GM04504 (cell line): ENCODE measurements at places on chromosomes 4 and X.

- DNase-seq: no peak
Observed at GRCh38 chr4:136637071-136637777, 895.1 kb downstream of the PCDH18 start.

- peak; percentile 2 for DNase-seq
Observed at GRCh38 chrX:112513154-112513553, 166.6 kb downstream of the LHFPL1 start.

DNA sequence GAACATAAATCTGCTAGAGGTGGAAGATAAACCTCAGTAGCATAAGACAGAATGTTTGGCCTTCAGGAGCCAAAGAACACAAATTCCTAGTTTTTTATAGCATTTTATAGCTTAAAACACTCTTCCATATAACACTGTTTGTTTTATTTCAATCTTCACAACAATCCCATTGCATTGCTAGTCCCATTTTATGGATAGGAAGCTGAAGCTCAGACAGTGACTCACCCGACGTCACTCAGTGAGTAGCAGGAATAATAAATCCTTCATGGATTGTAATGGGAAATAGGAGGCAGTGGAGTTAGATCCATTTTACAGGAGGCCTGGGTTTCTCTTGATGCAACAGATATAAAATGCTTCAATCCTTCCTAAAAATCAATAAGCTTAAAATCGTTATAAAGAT lies 217.5 kb downstream of the RAB28 start:
- no peak for DNase-seq

- no peak for DNase-seq
Observed at GRCh38 chr4:146155152-146155724, 20.3 kb upstream of the LSM6 start.

GRCh38 chr4:26715636-26716242 lies 131.9 kb downstream of the TBC1D19 start:
- DNase-seq: no peak

DNA sequence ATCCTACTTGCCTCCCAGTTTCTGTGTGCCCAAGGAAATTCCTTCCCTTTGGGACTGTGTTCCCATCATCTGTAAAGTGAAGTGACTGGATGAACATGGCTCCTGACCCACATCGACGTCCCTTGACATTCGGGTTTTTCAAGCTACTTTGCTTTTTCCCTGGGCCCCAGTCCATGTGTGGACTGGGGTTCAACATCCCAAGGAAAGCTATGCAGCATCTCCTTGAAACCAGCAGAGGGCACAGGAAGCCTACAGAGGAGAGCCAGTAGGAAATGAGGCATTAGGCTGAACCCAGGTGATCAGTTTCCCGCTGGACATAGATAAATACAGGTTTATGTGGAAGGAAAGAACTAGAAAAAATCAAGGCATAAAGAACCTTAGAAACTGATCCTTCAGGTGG lies 145.1 kb upstream of the ARHGEF9 start:
- DNase-seq: no peak

DNA sequence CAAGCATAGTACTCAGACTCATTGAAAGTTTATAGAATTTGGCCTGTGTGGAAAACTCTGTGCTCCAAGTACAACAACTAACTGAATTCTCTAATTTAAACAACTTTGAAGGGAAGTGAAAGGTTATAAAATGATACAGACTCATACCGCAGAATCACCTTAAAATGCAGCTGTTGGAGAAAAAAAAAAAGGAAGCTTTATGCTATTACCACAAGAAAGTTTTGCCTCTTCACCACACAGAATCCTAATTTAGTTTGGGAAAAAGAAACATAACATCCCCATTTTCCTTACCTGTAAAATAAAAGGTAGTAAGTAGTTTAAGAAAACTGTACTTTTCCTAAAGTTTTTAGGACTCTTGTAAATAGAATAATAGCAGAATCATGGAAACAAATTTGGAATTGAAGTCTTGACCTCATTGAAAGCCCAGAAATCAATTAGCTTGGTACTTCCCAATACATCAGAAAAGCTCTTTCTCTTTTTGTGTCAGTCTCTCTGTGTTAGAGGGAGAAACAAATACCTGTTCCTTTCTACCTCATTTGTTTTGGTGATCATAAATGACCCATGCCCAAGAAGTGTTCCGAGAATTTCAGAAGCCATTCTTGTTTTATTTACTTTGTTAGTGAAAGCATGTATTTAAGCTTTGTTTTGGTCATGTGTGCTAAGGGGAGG lies 78.8 kb downstream of the NFKB1 start:
- no peak for DNase-seq
